ENCODE measurements at places on chromosomes 1 and 21.

- no peak for DNase-seq
Observed at GRCh38 chr1:86636898-86637297, 67.5 kb upstream of the SH3GLB1 start.

- DNase-seq: no peak
Observed at GRCh38 chr1:245671966-245672767, 517.4 kb downstream of the KIF26B start.

DNA sequence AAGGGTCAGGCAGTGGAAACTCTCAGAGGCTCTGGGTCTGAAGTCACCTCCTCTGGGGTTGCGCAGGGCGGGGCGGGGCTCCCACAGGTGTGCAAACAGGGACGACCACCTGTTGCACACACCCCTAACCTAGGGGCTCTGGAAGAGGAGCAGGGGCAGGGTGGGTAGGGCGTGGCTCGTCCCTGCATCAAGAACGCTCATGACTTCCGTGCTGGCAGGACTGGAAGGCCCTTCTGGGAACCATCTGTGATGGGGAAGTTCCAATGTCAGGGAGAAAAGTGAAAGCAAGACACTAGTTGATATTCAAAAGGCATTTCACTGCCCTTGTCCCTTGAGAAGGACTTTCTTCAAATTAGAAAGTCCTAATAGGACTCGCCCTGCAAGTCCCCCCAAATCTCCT, 22.1 kb upstream of the CLSTN1 start:
- no peak for DNase-seq

DNA sequence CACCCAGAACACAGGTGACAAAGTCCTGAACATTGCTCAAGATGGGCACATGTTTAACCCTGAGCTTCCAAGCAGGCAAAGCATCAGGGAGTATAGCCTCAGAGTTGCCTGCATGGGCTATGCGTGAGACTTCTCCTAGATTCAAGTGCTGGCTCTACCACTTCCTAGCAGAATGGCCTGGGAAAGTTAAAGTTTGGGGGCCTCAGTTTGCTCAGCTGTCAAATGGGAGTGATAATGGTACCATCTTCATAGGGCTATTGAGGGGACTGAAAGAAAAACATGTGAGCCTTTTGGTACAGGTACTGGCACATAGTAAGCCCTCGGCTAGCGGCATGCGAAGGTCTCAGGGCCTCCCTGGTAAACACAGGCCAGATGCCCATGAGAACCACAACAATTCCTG, 28.0 kb upstream of the SMIM12 start:
- DNase-seq: no peak

- no peak for DNase-seq
Observed at GRCh38 chr1:56453016-56453415, 126.3 kb downstream of the PLPP3 start.

GRCh38 chr1:232667094-232667777, 37.3 kb upstream of the SIPA1L2 start:
- no peak for DNase-seq

- peak; percentile 59 for DNase-seq
Observed at GRCh38 chr1:12166834-12167492, at the start of gene TNFRSF1B. Gene TNFRSF1B (plus strand): TSS chr1:12166991. CDS start chr1:12167092, 101 bp downstream.

DNA sequence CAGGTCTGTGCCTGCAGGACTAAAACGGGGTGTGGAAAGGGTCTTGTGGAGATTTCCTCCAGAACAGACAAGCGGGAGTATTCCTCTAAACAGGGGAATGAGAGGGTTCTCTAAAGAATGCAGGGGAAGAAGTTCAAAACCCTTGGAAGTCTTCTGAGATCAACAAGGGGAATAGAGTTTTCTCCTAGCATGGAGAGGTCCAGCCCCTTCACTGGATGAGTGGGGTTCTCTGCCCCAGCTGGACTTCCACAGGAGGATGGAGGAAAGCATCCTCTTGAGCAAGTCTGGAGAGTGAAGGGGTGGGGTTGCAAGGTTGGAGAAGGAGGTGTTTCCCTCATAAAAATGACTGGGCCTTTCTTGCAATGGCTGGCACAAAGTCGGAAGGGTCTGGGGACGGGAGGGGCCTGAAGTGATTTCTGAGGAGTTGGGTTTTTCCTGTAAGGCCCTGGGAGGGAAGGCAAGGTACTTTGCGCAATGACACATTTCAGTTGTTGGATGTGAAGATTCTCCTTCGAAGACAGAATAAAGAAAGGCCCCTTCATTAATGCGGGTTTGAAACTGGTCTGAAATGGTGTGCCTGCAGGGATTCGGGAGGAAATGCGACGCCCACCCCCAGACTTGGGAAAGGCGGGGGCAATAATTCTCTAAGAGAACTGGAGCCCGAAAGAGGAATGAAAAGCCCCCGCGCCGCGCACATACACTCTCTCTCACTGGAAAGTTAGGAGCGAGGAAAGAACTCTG, 884 bp downstream of the SPATA6 start:
- no peak for DNase-seq

DNA sequence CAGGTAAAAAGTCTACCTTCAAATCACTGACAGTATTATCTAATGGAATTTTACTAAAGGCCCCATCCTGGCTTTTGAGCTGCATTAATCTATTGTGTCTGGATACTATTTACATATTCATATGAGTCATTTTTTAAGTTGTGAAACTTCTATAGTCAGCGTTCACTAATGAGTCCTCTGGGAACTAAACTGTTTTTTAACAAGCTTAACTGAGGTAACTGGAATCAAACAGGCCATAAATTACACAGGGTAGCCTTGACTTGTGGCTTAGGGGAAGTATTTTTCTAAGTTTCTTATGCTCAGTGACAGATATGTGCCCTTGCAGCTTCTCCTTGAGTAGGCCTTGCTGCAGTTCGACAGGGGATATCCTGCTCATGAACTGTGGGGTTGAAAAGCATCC, 68.8 kb downstream of the JMJD4 start:
- DNase-seq: no peak

GRCh38 chr1:109493227-109493626, 667 bp upstream of the CYB561D1 start:
- DNase-seq: no peak

GRCh38 chr1:29213055-29213454, 17.7 kb downstream of the MECR start:
- DNase-seq: no peak

GRCh38 chr1:159927849-159928431, 2.6 kb upstream of the TAGLN2 start:
- DNase-seq: no peak

DNA sequence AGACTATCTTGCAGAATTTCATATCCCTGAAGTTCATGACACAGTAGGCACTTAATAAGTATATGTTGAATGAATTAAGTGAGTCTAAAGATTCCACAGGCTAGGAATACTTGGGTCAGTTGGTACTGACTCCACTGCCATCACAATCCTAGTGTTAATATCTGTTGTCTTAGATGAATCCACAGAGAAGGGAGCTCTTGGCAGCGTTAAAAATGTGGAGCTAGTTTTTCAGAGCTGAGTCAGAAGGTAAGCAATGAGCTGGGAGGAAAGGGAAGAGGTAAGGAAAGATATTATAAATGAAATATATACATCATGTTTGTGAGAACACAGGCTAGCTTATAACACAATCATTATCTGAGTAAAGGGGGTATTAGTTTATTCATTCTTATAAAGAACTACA, 21.8 kb upstream of the GORAB start:
- DNase-seq: no peak

DNA sequence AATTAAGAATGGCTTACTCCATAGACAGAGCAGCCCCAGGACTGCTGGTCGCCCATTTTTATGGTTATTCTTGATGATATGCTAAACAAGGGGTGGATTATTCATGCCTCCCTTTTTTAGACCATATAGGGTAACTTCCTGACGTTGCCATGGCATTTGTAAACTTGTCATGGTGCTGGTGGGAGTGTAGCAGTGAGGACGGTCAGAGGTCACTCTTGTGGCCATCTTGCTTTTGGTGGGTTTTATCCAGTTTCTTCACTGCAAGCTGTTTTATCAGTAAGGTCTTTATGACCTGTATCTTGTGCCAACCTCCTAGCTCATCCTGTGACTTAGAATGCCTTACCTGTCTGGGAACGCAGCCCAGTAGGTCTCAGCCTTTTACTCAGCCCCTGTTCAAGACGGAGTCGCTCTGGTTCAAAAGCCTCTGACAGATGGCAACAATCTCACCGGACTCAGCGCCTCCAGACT, 5.2 kb upstream of the AGPAT3 start:
- no peak for DNase-seq

- DNase-seq: no peak
Observed at GRCh38 chr1:244186372-244186771, 135.3 kb downstream of the ZBTB18 start.

DNA sequence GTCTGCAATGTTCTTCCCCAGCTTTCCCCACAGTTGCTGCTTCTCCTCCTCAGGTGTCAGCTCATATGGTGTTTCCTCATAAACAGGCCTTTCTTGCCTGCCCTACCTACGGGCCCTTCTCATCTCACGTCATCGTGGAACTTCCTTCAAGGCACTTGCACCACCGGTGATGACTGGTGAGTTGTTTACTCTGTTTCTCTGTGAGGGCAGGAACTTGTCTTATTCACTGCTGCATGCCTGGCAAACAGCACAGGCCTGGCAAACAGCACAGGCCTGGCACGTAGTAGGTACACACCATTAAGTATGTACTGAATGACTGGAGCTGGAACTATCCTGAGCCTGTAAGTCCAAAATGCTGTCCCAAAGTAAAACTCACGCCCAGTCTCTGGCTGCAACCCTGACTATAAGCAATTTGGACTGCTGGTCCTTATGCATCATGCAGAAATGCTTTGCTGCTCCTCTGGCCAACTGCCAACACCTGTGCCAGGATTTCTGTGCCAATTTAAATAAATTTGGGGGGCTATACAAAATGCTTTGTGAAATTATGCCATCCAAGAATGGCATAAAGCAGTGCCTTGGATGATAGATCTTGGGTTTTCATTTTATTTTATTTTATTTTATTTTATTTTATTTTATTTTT, 25.7 kb downstream of the STK40 start:
- peak; percentile 46 for DNase-seq

DNA sequence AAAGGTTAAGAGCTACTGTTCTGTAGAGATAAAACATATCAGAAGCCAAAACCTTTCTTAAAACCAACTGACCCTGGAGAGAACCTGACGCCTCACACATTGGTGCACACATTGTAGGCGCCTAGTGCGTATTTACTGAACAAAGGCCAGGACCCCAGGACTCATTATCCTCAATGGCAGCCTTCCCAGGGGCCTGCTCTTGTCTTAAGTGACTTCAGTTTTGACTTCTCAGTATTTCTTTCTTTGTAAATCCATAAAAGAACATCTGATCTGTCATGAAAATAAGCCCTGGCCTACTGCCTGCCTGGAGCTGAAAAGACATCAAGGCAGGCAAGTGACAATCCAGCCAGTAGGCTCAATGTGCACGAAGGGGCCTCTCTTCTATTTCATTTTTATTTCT, 27.6 kb downstream of the ABCA4 start:
- no peak for DNase-seq

- DNase-seq: no peak
Observed at GRCh38 chr1:176820391-176821031, 344.0 kb downstream of the ASTN1 start.

DNA sequence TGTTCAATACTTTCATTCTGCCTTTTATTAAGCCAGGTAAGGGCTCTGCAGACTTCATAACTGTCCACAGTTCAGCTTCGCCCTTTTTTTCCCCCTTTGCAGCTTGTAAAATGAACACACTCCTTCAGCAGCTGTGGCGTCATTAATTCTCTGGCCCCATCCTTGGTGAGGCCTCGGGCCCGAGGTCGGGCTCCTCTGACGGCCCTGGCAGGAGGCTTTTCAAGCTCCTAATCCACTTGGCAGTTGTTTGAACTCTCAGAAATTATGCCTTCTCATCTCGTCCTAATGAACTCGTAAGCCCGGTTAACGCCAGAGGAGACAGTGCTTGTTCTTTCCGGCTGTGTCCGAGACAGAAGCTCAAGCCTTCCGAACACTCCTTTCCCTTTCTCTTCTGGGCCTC, 18.1 kb upstream of the EPHA8 start:
- DNase-seq: no peak
